ENCODE measurements at places on chromosomes 13 and 19.

- DNase-seq, result no peak
These were observed 74.3 kb upstream of the SERP2 start for GRCh38 chr13:44299152-44299943.

GRCh38 chr13:45340422-45341033 lies 455 bp downstream of the TPT1 start:
- peak; percentile 65 for DNase-seq

DNA sequence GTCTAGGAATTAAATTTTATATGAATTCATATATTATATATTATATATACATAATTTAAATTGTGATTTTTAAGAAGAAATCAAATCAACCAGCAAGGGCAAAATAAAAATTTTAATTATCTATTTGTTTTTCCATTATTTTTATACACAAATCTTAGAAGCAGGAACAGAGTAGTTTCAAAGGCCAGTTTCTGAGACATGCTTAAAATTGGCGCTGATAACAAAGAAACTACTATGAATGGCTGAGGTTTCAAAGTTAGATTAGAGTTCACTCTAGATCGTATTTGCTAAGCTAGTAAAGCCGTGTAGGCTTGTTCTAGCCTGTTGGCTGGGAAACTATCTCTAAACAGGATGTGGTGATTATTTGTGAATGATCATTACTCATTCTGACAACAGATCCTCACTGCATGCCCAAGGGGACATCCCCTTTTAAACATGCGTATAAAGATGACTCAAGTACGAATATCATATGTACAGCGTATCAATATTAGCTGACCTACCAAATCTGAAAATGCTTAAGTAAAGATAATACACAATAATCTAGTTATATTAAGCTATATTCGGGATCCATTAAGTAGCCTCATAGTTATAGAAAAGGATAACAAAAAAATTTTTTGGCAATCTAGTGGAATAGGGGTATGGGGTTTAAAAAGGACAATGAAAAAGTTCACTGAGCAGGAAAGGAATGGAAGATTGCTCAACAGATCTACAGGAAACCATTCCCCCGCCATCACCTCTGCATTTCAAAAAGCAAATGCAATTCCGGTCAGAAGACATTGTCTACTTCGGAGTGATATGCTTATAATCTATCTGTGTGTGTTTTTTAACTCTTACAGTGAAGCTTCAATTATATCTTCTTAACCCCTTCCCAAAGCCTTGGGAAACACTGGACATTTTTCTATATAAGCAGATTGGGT lies 150.1 kb downstream of the SHISA2 start:
- DNase-seq, result no peak

DNA sequence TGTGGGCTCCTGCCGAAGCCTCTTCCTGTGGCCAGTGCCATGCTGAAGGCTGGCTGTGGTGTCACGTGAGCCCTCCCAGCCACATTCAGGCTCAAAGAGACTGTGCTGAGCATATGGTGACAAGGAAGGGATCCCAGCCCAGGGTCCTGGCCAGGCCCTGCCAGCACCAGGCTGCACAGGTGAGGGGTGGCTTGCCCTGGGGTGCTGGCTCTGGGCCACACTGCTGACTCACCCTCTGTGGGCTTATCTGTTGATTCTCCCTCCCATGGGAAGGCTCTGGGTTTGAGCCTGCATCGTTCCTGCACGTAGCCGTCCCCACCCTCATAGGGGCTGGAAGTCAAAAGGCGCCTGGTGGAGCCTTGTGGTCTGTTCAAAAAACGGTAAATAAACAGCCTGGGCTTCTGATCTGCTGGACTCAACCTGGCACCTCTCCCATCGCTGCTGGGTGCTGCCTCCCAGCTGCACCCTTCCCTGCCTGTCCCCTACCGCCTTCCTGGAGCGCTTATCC lies 31.1 kb downstream of the DNM2 start:
- DNase-seq, result no peak

DNA sequence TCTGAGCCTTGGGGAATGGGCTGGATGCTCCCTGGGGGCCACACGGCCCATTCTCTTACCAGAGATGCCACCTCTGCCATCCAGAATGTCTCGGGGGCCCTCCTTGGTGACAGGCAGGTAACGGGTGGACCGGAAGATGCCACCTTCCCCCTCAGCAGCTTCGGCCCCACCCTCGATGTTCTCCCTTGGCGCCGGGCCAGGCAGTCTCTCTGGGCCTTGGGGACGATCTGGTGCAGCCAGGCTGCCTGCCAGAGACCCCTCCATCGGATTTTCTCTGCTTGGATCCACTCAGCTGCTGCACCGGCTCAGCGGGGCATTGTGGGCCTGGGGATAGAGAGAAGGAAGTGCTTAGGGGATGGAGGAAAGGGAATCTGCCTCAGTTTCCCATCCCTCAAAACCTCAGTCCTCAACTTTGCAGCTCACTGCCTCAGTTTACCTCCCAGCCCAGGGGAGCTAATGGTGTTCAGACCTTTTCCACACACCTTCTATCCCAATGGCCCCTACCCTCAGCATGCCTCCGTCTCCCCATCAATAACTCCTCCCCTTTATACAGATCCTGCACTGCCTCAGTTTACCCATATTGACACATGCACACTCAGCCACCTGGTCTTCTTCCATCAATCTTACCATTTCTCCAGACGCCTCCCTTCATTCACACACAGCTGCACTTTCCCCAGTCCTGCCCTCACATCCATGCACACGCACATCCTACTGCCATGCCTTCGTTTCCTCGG lies 1.5 kb downstream of the WIZ start:
- no peak for DNase-seq

DNA sequence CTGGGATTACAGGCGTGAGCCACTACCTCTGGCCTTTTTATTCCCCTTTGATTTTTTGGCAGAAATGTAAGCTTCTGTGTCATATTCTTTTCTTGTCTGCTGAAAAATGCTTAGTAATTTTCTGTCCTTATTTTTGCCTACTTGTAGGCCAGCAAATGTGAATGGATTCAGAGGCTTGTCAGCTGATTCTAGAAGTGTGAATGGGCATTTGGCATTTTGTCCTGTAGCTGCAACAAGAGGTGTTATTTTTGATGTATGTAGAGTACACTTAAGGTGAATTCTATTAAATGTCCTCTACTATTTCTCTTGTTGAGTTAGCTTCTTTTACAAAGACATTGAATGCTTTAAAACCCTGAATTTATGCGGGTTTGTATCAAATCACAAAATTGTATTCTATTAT lies 50.0 kb downstream of the FRY start:
- no peak for DNase-seq

DNA sequence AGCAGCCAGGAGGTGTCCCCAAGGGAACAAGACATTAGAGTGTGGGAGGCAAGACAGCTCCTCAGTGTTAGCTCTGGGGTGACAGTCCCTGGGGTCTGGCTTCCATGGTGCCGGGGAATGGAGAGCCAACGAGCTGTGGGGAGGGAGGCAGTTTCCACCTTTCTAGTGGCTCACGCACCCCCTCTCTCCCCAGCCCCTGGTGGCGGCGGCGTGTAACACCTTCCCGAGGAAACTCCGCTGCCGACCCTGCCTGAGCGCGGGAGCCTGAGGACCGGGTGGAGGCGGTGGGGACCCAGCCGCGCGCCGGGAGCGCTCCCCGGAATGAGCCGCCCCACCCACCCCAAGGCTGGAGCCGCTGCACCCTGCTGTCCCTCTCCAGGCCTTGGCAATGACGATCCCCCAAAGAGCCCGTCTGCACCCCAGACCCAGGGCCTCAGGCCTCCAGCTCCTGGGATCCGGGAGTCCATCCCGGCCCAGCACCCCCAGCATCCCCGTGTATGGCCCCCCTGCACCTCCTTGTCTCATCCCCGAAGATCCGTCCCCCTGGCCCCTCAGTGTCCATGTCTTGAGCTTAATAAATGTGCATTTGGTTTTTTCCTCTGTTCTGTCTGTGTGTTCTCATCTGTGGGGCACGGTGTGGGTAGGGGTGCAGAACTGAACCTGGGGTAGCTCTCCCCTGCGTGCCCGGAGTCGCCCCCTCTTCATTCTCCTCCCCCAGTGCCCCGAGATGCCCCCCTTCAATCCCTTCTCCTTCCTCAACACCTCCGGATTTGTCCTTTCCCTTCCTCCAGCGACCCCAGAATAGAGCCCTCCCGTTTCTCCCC lies 622 bp upstream of the FXYD5 start:
- DNase-seq, result peak; percentile 67

DNA sequence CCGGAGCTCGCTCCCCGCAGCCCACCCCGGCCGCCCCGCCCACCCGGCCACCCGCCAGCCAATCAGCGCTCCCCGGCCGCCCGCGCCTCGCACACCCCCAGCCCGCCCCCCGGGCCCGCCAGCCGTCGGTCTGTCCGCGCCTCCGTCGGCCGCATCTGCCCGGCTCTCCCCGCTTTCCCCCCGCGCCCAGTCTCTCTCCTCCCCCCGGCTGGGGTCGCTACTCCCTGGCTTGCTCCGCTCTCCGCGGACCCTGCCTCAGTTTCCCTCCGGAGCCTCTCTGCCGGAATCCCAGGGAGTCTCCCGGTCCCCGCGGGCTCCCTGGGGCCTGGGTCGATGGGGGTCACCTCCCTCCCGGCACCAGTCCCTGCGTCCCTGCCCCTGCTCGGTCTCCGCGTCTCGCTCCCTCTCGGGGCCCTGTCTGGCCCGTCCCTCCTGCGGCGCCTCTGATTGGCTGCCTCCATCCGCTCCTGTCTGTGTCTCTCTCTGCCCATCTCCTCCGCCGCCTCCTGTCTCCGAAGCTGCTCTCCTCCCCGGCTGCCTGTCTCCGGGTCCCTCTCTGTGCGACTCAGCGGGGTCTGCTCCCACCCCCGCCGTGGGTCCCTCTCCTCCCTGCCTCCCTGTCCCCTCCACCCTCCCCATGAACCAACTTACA lies 484 bp downstream of the IL11 start:
- no peak for DNase-seq

GRCh38 chr13:99723878-99724277 lies 222.6 kb downstream of the TM9SF2 start:
- DNase-seq, result no peak

DNA sequence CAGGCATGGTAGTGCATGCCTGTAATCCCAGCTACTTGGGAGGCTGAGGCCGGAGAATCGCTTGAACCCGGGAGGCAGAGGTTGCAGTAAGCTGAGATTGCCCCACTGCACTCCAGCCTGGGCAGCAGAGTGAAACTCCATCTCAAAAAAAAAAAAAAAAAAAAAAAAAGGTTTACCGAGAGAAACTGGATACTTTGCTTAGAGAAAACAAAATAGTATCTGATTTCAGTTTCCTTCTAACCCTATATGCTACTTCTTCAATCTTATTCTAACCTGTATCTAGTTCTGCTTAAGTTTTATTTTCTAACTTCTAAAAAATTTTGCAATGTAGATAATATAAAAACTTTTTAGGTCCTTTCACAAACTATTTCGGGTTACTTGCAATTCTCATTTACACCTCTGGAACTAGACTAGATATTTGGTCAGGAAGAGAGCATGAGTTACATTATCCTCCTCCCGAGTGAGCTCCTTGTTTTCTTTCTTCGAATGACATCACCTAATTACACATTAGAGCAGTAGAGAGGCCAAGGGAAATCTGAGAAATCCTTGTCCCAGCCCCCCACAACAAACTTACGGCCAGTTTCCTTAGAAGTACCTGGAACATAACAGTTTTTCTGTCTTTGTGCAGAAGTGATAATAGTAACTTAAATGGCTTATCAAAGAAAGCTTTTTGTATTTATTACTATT lies 128.9 kb downstream of the B3GLCT start:
- DNase-seq, result no peak

- no peak for DNase-seq
These were observed 1806.1 kb upstream of the MIR17HG start for GRCh38 chr13:89541091-89542030.

DNA sequence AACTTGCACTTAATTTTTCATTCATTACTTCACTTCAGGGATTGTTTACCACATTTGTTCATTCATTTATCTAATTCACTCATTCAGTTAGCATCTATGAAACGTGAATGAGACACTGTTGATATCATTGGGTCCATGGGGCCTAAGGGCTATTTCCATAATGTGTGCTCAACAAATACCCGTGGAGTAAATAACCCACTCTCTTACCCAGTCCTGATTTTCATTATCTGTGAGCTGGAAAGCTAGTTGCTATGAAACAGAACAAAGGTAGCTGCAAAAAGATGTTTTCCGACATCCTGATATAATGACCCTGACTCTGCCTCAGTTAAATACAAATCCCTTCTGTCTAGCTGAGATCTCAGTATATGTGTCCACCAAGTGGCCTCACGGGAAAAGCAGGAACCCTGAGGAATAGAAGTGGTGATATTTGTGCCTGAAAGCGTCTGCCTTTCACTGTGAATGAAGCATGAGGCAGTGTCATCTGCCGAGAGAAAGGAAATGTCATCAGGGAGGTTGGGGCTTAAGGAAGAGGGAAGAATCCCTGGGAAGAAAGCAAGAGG lies 63.8 kb downstream of the SERTM1 start:
- no peak for DNase-seq

DNA sequence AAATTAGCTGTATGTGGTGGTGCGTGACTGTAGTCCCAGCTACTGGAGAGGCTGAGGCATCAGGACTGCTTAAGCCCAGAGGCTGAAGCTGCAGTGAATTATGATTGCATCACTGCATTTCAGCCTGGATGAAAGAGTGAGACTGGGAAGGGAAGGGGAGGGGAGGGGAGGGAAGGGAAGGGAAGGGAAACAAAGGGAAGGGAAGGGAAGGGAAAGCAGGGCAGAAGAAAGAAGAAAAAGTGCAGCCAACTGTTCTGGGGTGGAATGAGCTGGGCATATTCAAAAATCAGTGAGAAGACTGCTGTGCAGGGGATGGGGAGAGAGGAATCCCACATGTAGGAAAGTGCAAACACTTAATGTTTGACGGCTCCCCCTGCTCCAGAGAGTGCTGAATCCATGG lies 905.5 kb downstream of the UQCRFS1 start:
- DNase-seq, result no peak

DNA sequence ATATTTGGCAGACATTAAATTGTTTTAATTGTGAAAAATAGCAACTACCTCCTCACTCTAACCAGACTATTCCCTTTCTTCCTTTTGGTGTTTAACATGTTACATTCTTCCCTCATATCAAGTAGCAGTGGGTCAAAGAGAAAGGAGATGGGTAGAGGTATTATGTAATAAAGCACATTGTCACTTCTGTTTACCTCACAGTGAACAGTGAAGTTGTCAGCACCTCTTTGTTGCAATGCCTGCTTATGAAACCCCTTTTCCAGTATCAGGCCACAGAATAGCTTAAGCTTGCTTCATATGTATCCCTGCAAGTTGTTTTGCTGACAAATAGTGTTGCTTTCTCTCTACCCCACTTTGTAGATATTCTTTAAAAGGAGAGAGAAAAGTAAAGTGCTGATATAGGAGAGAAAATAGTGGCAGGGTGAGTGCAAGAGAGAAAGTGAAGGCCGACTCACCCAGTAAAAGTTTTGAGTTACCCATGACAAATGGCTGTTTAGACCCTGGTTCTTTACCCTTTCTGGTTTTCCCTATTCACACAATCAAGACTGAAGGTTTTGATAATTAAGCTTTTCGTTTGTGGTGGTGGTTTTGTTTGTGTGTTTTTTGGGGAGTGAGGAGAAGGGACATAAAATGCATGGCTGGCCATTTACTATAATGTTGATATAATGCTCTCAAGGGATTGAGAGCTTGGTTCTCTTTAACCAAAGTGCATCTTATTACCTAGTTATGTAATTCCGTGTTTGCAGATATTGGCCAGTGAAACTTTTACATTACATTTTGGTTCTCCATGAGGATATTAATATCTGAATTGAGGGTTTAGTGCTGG lies 3.7 kb downstream of the ITM2B start:
- no peak for DNase-seq

GRCh38 chr13:43785650-43786471 lies 911 bp downstream of the ENOX1 start:
- no peak for DNase-seq

Data from T-helper 17 cell (primary cell).